ENCODE measurements at places on chromosomes 4 and X. TPM values are rescaled to one million over a fixed set of nuclear protein-coding genes. Genes with fewer than 3 reads are reported as not detected.

DNA sequence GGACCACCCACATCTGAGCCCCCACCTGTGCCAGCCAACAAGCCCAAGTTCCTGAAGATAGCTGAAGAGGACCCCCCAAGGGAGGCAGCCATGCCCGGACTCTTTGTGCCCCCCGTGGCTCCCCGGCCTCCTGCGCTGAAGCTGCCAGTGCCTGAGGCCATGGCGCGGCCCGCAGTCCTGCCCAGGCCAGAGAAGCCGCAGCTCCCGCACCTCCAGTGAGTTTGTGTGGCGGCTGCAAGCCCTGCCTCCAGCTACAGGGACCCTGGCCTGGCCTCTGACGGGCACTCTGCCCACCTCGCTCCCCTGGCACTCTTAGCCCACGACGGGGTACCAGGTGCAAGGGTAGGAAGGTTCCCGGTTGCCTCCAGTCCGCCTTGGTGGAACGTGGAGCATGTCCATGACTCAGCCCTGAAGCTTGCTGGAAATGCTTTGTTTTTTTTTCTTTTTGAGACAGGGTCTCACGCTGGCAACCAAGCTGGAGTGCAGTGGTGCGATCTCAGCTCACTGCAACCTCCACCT is 13.7 kb upstream of the ADD1 start:
- DNase-seq = no peak

DNA sequence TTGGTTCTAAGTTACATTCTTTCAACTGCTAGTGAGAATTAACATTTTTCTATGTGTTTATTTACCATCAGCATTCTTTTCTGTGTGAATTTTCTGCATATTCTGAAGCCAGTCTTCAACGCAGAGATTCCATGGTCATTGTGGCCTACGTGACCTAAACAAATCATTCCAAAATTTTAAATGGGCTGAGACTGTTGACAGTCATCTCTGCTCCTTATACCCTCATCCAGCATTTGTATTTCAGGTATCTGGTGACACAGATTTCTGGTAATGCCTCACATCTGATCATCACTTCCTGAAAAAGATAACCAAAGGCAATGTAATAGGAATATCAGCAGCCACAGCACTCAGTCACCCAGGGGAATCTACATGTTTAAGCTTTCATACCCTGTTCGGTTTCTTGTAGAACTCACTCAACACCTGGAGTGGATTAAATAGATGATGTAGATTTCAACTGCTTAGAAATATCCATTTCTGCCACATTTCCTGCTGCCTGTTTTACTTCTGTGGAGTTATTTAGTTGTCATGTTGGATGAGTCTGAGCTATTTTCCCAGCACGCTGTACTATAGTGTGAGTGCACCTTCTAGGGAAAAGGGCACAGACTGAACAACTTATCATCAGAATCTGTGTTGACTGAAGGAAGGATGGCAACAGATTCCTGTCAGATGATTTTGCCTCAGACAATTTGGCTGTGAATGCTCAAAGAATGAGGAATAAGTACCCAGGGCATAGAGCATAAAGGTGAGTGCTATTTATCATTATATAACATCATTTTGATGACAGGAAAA is 73.0 kb upstream of the HPGD start:
- DNase-seq = no peak

GRCh38 chr4:76012388-76012801 is 5.1 kb upstream of the CXCL9 start:
- DNase-seq = no peak

DNA sequence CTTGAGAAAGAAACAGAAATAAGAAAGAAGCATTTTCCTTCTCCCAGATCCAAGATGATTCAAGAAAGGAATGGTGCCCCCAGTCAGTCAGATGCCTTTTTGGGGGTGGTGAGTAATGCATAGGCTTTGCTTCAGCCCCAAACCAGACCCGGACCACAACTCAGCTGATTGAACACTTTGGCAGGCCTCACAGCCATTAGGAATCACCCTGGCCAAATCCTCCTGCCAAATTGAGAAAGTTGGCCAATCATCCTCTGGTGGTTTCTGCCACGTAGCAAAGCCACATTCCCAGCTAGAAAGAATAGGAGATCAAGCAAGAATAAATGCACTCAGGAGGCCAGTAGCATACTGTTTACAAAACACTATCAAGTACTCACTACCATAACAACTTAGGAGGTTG is 33.7 kb downstream of the FRMD7 start:
- no peak for DNase-seq

GRCh38 chr4:71867598-71867997 is 83.7 kb upstream of the GC start:
- DNase-seq = no peak

GRCh38 chr4:188941524-188942119 is 802.4 kb downstream of the TRIML1 start:
- DNase-seq = no peak

DNA sequence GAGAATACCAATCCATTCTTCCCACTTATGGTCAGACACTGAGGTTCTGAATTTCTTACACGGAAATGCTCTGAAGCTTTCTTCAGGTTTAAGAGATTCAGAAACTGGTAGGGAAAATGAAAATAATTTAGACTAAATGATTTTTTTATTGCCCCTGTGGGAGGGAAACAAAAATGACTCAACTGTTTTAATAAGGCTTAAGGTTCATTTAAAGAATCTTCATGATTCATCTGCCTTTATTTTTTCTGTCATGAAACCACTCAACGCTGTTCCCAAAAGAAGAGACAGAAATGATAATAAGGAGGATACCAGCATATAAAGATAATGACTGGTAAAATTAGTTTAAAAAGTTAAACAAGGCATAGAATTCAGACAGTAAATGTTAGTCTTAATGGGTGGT is 39.3 kb upstream of the FAM47B start:
- DNase-seq = no peak

The MTMR8 gene
- 2.6 TPM for total RNA-seq

The TRO gene
- 6.6 TPM for total RNA-seq
